Vagina (tissue), 2 donors: ENCODE measurements at places on chromosomes 3 and 15. TPM values are rescaled to one million over a fixed set of nuclear protein-coding genes. Genes with fewer than 3 reads are reported as not detected.

BSN gene
- total RNA-seq: 0.74 TPM

CLRN1 gene
- total RNA-seq: not detected

DNA sequence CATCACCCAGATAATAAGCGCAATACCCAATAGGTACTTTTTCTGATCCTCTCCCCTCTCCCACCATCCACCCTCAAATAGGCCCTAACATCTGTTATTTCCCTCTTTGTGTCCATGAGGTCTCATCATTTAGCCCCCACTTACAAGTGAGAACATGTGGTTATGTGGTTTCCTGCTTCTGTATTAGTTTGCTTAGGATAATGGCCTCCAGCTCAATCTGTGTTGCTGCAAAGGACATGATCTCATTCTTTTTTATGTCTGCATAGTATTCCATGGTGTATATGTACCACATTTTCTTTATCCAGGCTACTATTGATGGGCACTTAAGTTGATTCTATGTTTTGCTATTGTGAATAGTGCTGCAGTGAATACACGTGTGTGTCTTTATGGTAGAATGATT lies 165.4 kb downstream of the MBNL1 start:
- DNase-seq: no peak

GRCh38 chr3:175304404-175304803 lies 445.3 kb downstream of the NAALADL2 start:
- DNase-seq: no peak

ERICH6 gene
- total RNA-seq: not detected

GRCh38 chr3:177889161-177889560 lies 647.1 kb upstream of the KCNMB2 start:
- no peak for DNase-seq

PLAAT1 gene
- not detected for total RNA-seq

DNA sequence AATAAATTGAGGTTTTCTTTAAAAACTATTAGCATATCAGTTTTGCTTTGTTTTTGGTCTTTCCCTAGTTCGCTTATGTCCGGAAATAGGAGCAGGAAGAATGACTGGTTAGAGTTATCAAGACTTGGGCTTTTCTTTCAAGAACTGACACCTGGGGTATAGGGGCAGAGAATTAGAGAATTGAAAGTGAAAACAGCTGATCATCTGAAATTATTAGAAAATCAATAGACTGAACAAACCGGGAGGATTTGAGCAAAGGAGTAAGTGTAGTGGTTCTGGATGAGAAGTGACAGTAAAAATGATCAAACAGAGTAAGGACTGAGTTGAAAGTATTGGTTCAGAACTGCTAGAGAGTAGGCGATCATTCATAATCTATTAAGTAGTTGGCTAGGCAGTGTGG lies 6.0 kb downstream of the MINDY2 start:
- no peak for DNase-seq
